ENCODE measurements at places on chromosomes 16 and 17. TPM values are rescaled to one million over a fixed set of nuclear protein-coding genes. Genes with fewer than 3 reads are reported as not detected.

The KRT33B gene
- not detected for total RNA-seq

The UTS2R gene
- 0.20 TPM for total RNA-seq

The GJC1 gene
- 5.7 TPM for total RNA-seq

The NOL11 gene
- total RNA-seq, result 118 TPM

The PLD6 gene
- total RNA-seq, result 20.5 TPM

The NQO1 gene
- 9.8 TPM for total RNA-seq

- no peak overlapping the region for H3K4me3 ChIP-seq
- H3K27ac ChIP-seq, result no peak overlapping the region
- H3K4me1 ChIP-seq, result no peaks in the 10 kb centered on the region
- H3K27me3 ChIP-seq, result no peaks in the 10 kb centered on the region
Observed at GRCh38 chr17:44749076-44749979, 9.5 kb upstream of the ADAM11 start.

DNA sequence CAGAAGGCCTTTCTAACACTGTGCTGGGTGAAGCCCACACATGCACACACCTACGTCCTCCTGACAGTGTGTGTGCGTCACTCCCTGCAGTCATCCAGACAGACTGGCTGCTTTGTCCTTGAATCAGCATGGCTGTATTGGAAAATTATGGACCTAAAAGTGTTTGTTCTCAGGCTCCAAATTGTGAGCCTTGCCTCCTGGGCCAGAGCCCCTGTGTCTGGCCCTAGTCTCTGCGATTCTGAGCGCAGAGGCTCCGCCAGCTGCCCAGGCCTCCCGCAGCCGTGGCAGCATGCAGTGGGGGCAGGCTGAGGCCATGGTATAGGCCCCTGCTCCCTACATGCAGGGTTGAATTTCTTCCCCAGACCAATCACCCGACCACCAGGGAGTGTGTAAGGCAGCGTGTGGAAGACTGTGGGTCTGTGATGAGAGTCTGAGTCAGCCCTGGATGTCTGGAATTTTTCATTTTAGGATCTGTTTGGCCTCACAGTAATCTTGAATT lies 166.9 kb downstream of the LGALS9B start:
- no peak overlapping the region for H3K27ac ChIP-seq
- no peak overlapping the region for H3K4me3 ChIP-seq
- H3K36me3 ChIP-seq, result no peaks in the 10 kb centered on the region
- H3K4me1 ChIP-seq, result no peaks in the 10 kb centered on the region

- peaks cover 6% of the 10 kb centered on the region for H3K27me3 ChIP-seq
- peaks cover 5% of the 10 kb centered on the region for H3K4me1 ChIP-seq
- H3K36me3 ChIP-seq, result no peaks in the 10 kb centered on the region
Observed at GRCh38 chr16:69410219-69410990, 14.0 kb upstream of the CYB5B start.

- H3K27me3 ChIP-seq, result no peaks in the 10 kb centered on the region
- H3K36me3 ChIP-seq, result no peaks in the 10 kb centered on the region
- H3K4me1 ChIP-seq, result peaks cover 23% of the 10 kb centered on the region
- no peak overlapping the region for H3K4me3 ChIP-seq
- H3K27ac ChIP-seq, result no peak overlapping the region
Observed at GRCh38 chr17:64739316-64740058, 77.4 kb upstream of the SMURF2 start.

GRCh38 chr16:53681354-53681753 lies 22.3 kb downstream of the RPGRIP1L start:
- H3K4me3 ChIP-seq, result no peak overlapping the region
- DNase-seq, result no peak
- H3K36me3 ChIP-seq, result peaks cover 14% of the 10 kb centered on the region

GRCh38 chr16:71311553-71312158 lies 22.5 kb upstream of the CMTR2 start:
- H3K4me1 ChIP-seq, result no peaks in the 10 kb centered on the region
- no peak for DNase-seq
- H3K36me3 ChIP-seq, result no peaks in the 10 kb centered on the region
- H3K4me3 ChIP-seq, result no peak overlapping the region
- H3K27me3 ChIP-seq, result peaks cover 10% of the 10 kb centered on the region

DNA sequence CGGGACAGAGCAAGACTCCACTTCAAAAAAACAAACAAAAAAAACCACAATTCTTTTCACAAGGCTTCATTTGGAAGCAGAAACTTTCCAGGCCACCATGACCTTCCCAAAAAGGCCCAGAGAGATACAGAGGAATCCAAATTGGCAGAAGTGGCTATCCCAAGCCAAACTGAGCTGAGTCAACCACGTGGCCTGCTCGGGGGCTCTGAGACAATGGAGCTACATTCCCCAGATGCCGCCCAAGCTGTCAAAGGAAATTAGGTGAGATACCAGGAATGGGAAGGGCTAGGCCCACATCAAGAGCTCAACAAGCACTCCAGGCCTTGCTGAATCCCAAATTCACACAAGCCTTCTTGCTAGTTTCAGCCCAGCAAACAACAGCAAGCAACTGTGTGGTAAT lies 5.7 kb upstream of the EXOSC6 start:
- no peak overlapping the region for H3K4me3 ChIP-seq
- H3K27ac ChIP-seq, result no peak overlapping the region
- DNase-seq, result no peak
- no peaks in the 10 kb centered on the region for H3K4me1 ChIP-seq
- no peaks in the 10 kb centered on the region for H3K27me3 ChIP-seq
- H3K36me3 ChIP-seq, result peaks cover 42% of the 10 kb centered on the region

GRCh38 chr17:70166615-70167014 lies 2.7 kb upstream of the KCNJ2 start:
- H3K4me1 ChIP-seq, result peaks cover 18% of the 10 kb centered on the region
- no peak overlapping the region for H3K27ac ChIP-seq
- no peaks in the 10 kb centered on the region for H3K36me3 ChIP-seq

GRCh38 chr17:6078458-6078871 lies 8.3 kb downstream of the WSCD1 start:
- no peaks in the 10 kb centered on the region for H3K27me3 ChIP-seq
- H3K36me3 ChIP-seq, result no peaks in the 10 kb centered on the region
- no peak overlapping the region for H3K27ac ChIP-seq

GRCh38 chr17:48596735-48597527 lies 3.4 kb upstream of the HOXB5 start:
- peaks cover 51% of the 10 kb centered on the region for H3K4me1 ChIP-seq
- peaks cover 2% of the 10 kb centered on the region for H3K36me3 ChIP-seq
- peak overlapping the region; percentile 80 for H3K27ac ChIP-seq
- H3K27me3 ChIP-seq, result peaks cover 78% of the 10 kb centered on the region

DNA sequence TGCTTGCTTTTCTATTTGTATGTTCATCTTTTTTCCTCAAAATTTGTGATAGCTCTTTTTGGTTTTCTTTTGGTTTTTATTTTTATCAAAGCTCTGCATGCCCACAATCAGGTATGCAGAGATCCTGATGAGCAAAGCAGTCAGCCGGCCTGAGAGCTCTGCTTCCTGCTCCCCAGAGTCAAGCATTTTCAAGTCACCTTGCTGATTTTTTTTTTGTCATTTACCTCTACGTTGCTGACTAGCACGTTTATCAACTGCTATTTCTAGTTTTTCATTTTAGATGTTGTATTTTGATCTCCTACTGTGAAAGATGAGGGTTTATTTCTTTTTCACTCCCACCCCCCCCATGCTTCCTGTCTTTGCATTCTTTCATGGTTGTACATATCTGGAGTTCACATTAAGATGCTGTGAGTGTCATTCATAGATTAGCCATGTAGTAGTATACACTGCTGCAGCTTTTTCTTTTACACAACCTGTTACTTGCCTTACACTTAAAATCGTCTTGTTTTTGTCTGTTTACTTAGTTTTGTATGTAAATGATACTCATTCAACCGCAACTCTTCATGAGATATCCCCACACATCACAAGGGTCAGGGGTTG lies 196.2 kb downstream of the LGALS9B start:
- peak overlapping the region; percentile 74 for H3K27ac ChIP-seq
- H3K4me3 ChIP-seq, result peak overlapping the region; percentile 45
- no peaks in the 10 kb centered on the region for H3K36me3 ChIP-seq
- peaks cover 62% of the 10 kb centered on the region for H3K4me1 ChIP-seq
- DNase-seq, result no peak

DNA sequence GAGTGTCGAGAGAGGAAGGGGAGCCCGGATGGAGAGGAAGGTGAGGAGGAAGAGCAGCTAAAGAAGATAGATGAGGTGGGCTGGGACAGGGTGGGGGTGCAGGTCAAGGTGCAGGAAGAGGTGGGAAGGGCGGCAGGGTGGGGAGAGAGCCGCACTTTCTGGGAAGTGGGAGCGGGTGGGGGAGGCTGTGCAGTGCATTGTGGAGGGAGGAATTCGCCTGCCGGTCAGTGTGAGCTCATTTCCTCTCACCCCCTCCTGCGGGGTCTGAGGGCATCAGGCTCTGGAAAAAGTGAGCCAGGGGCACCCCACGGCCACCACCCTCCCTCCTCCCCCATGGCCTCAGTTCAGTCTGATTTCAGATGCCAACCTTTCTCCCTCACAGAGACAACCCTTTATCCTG lies 2.5 kb upstream of the ARHGAP23 start:
- peaks cover 51% of the 10 kb centered on the region for H3K27me3 ChIP-seq
- peaks cover 6% of the 10 kb centered on the region for H3K4me1 ChIP-seq
- H3K27ac ChIP-seq, result no peak overlapping the region
- no peaks in the 10 kb centered on the region for H3K36me3 ChIP-seq

DNA sequence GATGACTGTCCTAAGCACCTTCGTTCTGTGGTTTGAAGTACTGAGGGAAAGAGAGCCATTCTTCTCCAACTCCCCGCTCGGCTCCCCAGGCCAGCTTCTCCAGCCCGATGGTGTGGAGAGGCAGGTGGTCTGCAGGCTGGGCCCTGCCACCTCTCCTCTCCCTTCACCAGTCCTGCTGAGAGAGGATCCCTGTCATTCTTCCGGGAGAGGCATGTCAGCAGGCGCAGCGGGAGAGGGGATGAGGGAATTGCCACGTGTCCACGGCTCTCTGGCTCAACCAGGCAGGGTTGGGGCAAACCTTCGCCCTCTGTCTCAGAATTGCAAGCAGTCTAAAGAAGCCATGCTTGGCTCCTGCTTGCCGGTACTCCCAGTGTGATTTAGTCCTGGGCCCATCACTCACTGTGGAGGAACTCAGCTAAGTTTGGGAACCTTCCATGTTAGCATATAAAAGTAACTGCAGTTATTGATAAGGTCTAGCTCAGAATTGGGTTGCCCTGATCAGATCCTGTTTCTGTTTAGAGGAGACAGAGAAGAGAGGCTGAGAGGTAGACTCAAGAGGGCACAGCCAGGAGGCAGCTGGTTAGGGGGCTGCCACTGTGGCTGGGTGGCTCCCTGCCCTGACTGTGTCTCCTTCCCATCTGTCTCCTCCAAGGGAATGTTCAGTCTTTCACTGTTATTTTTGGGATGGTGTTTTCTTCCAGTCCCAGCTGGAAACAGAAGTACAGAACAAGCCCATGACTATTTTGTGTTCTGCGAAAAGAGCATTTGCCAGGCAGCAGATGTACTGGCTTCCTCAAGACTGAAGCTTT lies 17.4 kb downstream of the HS3ST3B1 start:
- H3K4me3 ChIP-seq, result peak overlapping the region; percentile 37
- peaks cover 49% of the 10 kb centered on the region for H3K36me3 ChIP-seq
- peaks cover 63% of the 10 kb centered on the region for H3K4me1 ChIP-seq

DNA sequence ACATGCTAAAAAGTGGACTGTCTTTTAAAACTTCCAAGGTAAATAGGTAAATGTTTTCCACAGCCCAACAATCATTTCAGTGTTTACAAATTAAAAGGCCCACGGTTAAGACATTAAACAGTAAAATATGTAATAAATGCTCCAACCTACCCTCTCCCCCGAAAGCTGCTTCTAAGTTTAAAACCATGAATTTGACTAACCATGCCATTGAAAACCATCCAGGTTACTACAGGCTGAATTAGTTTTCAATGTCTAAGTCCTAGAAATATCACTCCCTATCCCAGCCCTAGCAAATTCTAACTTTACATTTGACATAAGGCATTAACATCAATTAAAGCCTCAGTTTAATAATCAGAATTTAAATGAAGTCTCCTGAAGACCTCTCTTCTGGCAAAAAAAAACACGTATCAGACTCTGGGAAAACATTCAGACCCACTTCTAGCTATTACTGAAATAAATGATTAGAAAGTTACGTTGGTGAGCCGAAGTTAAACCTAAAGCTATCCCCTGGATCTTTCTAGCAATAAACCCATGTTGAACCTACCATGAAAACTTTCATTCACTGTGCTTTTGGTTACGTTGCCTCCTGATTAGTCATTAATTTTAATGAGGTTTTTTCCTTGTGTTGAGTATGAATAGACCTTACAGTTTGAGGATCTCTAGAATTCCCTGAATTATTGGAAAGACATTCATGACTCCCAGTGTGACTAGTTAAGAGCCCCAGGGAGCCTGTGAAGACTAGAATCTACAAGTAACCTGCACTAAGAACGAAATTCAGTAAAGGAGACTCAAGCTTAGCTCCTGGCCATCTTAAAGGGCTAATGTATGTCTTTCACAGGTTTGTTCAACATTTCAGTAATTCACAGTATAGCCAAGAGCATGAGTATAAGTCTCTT lies 1.7 kb upstream of the POLG2 start:
- peak overlapping the region; percentile 45 for H3K27ac ChIP-seq
- peaks cover 80% of the 10 kb centered on the region for H3K4me1 ChIP-seq
- DNase-seq, result no peak
- H3K4me3 ChIP-seq, result peak overlapping the region; percentile 63

- H3K36me3 ChIP-seq, result peaks cover 5% of the 10 kb centered on the region
- H3K4me3 ChIP-seq, result no peak overlapping the region
- no peaks in the 10 kb centered on the region for H3K27me3 ChIP-seq
- H3K4me1 ChIP-seq, result no peaks in the 10 kb centered on the region
Observed at GRCh38 chr16:53678756-53679343, 24.8 kb downstream of the RPGRIP1L start.

DNA sequence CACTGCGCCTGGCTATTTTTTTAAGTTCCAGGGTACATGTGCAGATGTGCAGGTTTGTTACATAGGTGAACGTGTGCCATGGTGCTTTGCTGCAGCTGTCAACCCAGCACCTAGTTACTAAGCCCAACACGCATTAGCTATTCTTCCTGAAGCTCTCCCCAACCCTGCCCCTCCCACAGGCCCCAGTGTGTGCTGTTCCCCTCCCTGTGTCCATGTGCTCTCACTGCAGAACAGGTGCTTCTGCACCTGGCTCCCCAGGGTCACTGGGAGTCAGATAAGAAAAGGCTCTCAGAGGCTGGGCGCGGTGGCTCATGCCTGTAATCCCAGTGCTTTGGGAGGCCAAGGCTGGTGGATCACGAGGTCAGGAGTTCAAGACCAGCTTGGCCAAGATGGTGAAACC lies 6.2 kb downstream of the HASPIN start:
- no peak overlapping the region for H3K4me3 ChIP-seq
- H3K36me3 ChIP-seq, result peaks cover 27% of the 10 kb centered on the region
- no peak overlapping the region for H3K27ac ChIP-seq
- peaks cover 34% of the 10 kb centered on the region for H3K4me1 ChIP-seq

DNA sequence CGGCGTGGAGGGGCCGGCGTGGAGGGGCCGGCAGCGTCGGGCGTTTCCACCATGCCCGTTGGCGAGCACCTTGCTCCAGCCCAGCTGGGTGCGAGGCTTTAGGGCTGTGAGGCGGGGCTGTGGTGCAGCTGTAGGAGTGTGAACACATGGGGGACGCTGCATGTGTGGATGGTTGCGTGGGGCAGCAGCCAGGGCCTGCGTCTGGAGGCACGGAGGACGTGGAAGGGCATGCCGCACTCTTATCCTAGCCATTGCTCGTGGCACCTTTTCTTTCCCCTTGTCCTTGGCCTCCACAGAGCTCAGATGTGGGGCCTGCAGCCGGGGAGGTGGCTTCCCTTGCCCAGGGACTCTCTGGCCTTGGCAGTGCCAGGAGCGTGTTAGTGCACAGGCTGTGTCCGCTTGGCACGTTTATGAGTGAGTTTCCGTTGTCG lies 47.8 kb downstream of the PDPK1 start:
- H3K27ac ChIP-seq, result no peak overlapping the region
- H3K4me3 ChIP-seq, result no peak overlapping the region
- no peaks in the 10 kb centered on the region for H3K27me3 ChIP-seq
- H3K4me1 ChIP-seq, result no peaks in the 10 kb centered on the region

- no peak for DNase-seq
- no peak overlapping the region for H3K4me3 ChIP-seq
- H3K36me3 ChIP-seq, result no peaks in the 10 kb centered on the region
- no peaks in the 10 kb centered on the region for H3K4me1 ChIP-seq
- H3K27ac ChIP-seq, result no peak overlapping the region
- no peaks in the 10 kb centered on the region for H3K27me3 ChIP-seq
Observed at GRCh38 chr17:52170963-52171572, 12.6 kb upstream of the CA10 start.

Data from activated T-helper 1 cell treated with anti-CD3 and anti-CD28 coated beads, Interleukin-12 subunit alpha, Interleukin-12 subunit beta, Interleukin-2, Interleukin-4 antibody, amounts not matched to agents 30 ng/mL and 10 ng/mL and 1 ng/mL, durations not matched to agents 14 hours and 24 hours and 36 hours (primary cell).